Hematopoietic multipotent progenitor cell treated with erythropoietin and hydrocortisone succinate and interleukin-3 and kit ligand, for 6 days (in vitro differentiated cells): ENCODE measurements at places on chromosomes 5 and 9.

DNA sequence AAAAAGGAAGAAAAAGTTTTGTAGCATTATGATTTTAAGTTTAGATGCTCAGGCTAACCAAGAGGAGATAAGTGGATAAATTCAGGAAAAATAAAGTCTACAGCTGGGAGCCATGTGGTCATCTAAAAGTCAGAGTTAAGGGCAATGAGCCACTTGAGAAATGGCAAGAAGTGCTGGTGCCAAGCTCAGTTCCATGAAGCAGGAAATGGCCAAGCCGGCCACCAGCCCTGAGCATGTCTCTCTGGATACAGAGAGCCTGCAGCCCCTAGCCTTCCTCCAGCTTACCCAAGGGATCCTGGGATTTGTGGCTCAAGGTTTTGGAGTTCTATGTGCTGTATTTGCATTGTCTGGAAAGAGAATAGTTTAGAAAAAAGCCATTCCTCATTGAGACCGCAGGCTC lies 12.2 kb upstream of the S1PR3 start:
- DNase-seq, result no peak

GRCh38 chr5:157532022-157532421 lies 43.6 kb downstream of the ADAM19 start:
- DNase-seq, result no peak

DNA sequence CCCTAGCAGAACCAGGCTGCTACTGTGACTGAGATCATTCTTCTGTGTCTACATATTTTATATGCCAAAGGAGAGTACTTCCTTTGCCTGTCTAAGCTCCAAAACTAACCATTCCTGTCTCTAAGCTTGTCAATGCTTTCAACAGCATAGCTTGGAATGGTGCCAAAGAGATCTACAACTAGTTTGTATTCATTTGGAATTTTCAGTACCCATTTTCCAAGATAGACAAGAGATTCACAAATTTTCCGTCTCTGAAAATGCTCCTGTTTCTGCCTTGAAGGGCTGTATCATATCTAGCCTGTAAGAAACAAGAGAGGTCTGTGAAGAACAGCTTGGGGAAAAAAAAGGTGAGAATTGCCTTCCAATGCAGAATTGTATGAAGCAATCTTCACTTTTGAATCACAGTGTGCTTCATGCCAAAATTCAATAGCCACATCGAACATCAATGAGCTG lies 334.4 kb upstream of the ACTBL2 start:
- peak; percentile 6 for DNase-seq

GRCh38 chr5:107541400-107541799 lies 129.3 kb downstream of the EFNA5 start:
- DNase-seq, result no peak

- DNase-seq, result no peak
Observed at GRCh38 chr5:1195439-1195838, 6.0 kb upstream of the SLC6A19 start.

DNA sequence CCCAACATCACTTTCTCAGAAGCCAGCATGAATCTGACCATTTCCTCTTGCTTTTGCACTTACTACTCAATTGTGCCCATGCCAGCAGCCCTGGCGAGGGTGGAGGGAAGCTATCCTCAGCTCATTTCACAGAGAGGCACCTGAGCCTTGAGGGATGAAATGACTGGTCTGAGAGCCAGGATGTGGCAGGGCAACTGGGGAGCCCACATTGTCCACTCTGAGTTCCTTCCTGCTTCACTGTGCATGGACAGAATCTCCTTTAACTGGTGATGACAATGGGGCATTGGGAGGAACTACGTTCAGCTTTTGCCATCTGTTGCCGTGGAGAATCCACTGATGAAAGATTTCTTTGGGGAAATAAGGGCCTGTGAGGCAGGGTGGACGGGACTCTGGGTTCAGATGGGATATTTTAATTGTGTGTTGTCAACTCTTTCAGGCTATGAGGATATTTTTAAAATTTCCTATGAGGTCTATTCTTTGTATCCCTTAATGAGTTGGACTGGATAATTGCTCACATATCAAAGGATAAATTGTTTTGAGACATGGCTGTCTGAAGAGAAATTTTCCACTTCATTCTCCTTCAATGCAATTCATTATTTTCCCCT lies 78.3 kb downstream of the TNC start:
- no peak for DNase-seq

GRCh38 chr5:123176938-123177275 lies 87.9 kb downstream of the PRDM6 start:
- DNase-seq, result no peak

DNA sequence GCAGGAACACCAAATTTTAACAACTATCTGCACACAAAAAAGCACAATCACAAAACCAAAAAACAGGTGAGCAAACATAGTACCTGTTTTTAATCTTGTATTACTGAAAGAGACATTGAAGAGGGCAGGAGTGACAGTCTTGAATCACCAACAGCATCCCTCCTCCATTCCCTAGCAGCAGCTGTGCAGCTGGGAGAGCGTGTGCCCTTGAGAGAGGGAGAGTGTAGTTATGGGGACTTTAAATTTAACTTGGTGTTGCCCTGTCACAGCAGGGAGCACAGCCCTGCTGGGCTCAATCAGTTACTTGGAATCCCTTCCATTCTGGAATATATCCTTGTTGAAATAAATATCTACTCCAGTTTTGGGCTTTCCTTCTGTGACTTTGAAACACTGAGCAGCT lies 1938.7 kb upstream of the NUDT12 start:
- DNase-seq, result no peak

GRCh38 chr5:76333571-76333970 lies 69.5 kb upstream of the IQGAP2 start:
- no peak for DNase-seq

GRCh38 chr9:86968258-86968920 lies 21.1 kb upstream of the GAS1 start:
- no peak for DNase-seq

GRCh38 chr5:57276353-57276752 lies 102.5 kb downstream of the GPBP1 start:
- DNase-seq, result no peak

DNA sequence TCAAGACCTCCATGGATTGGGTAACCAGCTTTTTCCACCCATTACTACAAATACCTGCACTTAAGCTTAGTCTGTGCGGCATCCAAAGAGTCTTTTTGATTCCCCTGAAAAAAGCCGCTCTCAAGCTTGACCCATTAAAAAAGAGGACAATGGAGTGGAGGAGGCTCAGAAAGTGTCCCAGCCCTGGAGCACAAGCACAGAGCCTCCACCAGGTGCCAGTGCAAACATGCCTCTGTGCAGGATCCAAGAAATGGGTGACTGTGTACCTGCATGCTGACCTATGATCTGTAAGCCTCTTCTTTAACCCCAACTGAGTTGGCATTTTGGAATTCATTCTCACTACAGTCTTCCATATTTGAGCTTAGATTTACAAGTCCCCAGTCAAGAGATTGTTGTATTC lies 168.3 kb upstream of the TLE4 start:
- DNase-seq, result no peak

GRCh38 chr5:2399096-2399495 lies 352.4 kb downstream of the IRX2 start:
- no peak for DNase-seq

DNA sequence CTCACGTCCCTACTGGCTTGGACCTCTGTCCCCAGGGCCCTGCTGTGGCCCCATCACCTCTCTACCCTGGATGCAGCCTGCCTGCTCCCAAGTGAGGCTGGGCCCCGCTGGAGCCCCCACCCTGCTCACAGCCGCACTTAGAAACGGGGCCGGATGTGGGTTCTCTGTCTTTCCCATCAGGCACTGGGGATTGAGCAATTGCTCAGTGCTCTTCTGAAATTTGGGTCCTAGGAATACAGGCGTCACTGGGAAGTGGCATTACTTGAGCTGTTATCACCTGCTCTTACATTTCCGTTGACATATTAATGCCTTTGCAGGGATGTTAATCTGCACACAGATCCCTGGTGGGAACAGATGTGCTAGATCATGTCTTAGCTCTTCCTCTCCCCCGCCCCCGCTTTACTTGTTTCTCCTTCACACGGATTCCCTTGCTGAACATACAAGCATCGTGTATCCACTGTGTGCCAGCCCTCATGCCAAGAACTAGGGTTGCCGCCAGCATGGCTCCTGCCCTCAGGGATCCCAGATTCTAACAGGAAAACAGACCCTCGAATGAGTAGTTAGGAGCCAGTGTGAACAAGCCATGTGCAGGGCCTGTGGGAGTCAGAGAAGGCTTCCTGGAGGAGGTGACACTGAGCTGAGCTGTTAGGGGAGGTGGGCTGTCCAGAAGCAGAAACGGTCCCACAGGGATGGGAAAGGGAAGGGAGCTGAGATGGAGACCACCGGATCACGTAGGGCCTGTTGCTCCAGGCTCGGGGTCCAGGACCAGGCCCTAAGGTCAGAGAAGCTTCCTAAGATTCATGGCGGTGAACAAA lies 65.1 kb downstream of the NEK6 start:
- no peak for DNase-seq

DNA sequence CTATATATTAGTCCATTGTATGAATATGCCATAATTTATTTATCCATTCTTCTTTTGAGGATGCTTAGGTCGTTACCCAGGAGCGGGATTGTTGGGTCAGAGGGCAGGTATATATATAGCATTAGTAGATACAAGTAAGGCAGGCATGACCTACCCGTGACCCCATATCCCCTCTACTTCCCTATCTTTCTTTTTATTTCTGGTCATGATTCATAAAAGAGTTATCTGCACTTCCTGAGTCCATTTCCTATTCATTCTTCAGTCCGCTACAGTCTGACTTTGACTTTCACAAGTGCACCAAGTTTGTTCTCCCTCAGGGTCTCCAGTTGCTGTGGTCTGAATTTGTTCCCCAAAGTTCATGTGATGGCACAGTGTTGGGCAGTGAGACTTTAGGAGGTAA lies 6.9 kb downstream of the RHOBTB3 start:
- DNase-seq, result no peak

DNA sequence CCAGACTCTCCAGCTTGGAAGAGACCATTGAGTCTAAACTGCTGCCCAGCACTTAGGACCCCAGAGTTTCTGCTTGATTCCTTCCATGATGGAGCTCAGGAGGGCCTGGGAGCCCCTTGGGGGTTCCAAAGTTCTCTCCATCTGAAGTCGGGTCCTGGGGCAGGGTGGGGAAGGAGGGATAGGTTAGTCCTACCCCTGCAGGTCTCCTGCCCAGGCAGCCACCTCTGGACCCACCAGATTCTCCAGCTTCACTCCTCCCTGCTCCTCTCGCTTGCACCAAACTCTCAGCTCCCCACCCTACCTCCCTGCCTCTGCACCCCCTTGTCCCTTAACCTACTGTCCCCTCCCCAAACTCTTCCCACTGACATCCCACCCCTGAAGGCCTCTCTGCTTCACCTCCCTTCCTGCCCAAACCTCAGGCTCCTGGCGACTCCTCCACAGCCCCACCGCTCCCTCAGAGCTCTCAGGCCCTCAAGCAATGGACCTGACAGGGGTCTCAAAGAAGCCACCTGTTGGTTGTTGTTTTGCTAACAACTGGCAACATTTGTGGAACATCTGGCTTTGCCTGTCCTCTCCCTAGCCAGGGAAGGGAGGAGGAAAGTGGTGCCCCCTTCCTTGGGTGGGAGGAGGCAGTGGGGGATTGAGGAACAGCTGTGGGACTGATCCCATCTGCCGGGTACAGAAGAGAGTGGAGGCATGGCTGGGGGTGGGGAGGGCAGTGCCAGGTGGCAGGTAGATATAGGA lies 137.5 kb downstream of the RGS3 start:
- no peak for DNase-seq

DNA sequence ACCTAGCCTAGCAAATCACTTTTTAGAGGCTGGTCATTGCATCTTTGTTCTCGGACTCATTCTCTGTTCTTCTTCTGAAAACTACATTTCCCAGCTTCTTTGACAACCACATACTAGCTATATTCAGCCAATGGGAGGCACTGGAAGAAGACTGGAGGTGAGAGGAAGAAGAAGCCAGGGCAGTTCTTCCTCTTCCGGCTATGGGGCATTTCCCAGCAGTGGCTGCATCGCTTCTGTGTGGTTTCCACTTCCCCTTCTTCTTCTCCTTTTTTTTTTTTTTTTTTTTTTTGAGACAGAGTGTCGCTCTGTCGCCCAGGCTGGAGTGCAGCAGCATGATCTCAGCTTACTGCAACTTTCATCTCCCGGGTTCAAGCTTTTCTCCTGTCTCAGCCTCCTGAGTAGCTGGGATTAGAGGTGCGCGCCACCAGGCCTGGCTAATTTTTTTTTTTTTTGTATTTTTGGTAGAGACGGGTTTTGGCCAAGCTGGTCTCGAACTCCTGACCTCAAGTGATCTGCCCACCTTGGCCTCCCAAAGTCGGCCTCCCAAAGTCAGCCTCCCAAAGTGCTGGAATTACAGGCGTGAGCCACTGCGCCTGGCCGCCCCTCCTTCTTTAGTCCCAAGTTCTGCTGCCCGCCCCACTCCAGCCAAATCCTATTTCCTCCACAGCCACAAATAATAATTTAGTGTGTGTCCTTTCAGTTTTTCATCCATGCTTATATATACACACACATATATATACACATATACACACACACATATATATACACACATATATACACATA lies 6.9 kb upstream of the UBAP1 start:
- DNase-seq, result peak; percentile 78
